Caki2 (cell line): ENCODE measurements at places on chromosomes 7 and 10. TPM values are rescaled to one million over a fixed set of nuclear protein-coding genes. Genes with fewer than 3 reads are reported as not detected.
A peak's percentile ranks its signal among the peaks of the same experiment; 100 is the strongest.

Gene PRLHR
- not detected in 2 replicates for total RNA-seq

- DNase-seq, result no peak
Observed at GRCh38 chr10:33835556-33835955, 501.1 kb upstream of the NRP1 start.

- peak; percentile 56 for DNase-seq
Observed at GRCh38 chr10:124875596-124875995, 66.3 kb upstream of the ZRANB1 start.

- DNase-seq, result no peak
Observed at GRCh38 chr7:40799493-40800403, 664.9 kb downstream of the SUGCT start.

- DNase-seq, result no peak
Observed at GRCh38 chr10:1163204-1163660, 107.0 kb downstream of the WDR37 start.

DNA sequence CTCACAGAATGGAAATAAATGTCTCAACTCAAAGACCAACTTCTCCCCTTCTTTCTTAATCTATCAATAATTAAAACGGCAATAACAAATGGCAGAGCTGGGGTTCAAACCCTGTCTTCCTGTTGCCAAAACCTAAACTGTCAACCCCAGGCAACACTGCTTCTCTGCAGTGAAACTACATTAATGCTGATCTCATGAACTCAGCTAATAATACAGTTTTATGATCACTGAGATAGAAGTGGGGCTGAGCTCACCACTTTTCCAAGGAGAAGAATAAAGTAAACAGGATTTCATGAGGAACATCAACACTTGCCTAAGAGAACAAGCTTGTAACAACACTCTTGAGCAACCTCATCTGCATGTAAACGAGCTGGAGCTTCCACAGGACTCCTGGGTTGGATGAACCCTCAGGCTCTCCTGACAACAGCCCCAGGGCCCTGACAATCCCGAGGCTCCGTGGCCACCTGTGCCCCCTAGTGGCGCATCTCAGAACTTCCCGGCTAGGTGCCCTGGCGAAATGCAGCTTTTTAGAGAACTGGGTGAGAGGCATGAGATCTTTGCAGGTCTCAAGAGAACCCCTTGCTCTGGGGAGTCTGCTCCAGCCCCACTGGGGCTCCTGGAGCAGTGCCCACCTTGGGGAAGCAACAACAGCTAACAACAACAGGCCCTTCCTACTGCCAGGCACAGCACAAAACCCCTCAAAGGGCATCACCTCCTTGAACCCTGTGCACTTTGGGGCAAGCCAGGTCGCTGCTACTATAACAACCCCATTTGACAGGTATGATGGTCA, 169.3 kb downstream of the SH3PXD2A start:
- peak; percentile 44 for DNase-seq

- no peak for DNase-seq
Observed at GRCh38 chr7:30925117-30925516, 13.5 kb downstream of the AQP1 start.

- no peak for DNase-seq
Observed at GRCh38 chr7:128167791-128168666, 73.0 kb upstream of the LEP start.

DNA sequence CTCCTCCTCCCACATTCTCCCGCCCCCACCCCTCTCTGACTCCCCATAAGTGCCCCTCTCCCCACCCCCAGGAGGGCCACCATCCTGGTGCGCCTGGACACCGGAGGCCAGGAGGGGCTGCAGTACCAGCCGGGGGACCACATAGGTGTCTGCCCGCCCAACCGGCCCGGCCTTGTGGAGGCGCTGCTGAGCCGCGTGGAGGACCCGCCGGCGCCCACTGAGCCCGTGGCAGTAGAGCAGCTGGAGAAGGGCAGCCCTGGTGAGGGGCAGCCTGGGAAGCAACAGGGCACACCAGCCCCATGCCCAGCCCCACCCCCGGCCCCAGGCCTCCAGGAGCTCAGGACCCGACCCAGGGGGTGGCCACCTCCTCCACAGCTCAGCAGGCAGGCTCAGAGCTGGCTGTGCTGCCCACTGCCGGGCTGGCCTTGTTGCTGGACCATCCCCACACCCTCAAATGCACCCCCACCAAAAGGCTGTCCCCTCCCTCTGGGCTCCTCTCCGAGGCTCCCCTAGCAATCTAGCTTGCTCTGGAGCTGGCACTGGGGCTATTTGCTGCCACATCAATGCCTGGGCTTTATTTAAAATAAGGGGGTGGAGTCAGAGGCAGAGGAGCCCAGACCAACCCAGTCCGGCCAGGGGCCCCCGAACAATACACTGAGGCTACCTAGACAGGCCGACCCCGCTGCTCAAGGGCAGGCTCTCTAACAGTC, 14.8 kb downstream of the ATG9B start:
- no peak for DNase-seq

- DNase-seq, result peak; percentile 39
Observed at GRCh38 chr7:32088451-32088881, 18.3 kb upstream of the PDE1C start.

DNA sequence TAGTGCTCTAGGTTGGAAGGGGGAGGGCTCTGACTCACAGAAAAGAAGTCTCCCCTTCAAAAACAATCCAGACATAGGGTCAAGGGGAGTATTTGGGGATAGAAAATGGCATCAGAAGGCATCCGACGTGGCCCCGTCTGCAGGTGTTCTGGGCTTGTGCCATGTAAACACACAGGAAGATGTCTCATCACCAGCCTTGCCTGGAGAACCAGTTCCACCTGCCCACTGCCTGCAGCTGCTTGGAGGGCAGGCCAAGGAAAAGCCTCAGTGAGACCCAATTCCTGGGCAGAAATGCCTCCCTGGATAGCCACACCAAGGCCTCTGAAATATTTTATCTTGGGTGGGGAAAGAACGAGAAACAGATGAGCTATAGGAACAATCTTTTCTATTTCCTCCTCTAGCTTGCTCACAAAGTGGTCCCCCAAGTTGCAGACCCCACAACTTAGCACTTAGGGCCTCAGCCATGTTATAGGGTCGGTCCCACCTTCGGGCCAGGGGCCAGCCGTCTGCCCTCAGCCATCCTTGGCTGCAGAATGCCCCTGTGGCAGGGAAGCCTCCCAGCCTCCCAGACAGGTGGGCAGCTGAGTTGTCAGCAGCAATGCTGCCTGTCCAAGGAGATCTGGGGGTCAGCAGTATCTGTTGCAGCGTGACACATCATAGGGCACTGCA, 54.3 kb upstream of the ECHDC3 start:
- DNase-seq, result no peak

Gene SERPINE1
- total RNA-seq, result 36.7 and 42.4 TPM in 2 replicates

Gene TFEC
- not detected in 2 replicates for total RNA-seq
